Activated T-helper 1 cell treated with anti-CD3 and anti-CD28 coated beads, Interleukin-2, amount 50 U/mL, for 16 hours (primary cell): ENCODE measurements at places on chromosomes 3 and 15.

GRCh38 chr3:187750006-187750512, 4.8 kb upstream of the BCL6 start:
- no peak for DNase-seq

DNA sequence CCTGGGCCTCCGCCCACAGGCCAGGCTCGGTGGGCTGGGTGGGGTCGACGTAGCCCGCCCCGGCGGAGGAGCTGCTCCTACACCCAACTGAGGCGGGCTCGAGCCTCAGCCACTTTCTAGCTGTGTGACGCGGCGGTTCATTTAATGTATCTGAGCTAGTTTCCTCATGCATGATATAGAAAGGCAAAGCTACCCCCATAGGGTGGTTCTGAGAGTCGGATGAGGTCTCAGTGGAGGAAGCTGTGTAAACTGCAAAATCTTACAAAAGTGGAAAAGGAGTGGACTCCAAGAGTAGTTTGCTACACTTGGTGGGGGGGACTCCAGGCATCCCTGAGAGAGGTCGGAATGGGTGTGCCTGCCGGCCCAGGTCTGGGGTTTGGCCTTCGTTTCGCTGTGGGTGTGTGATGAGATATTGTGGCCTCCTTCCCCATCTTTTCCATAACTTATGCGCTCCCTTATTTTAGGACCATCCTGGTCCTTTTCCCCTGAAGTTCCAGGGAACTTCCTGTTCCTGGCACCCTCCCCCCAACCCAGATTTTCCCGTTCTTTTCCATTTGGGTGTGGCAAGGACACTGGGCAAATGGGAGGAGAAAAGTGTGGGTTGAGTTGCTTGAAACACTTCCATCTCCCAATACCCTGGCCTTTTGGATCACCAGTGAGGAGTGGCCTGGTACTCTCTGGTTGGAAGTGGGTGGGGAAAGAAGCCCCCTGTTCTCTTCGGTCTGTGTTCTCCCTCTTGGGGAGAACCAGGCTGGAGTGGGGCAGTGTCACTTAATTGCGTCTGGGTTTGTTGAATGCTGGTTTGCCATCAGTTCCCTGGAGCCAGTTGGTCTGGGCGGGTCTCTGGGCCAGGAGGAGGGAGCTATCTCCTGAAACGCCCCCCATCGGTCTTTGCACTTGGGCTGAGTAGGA, 1.1 kb downstream of the PDIA5 start:
- no peak for DNase-seq

GRCh38 chr3:126961191-126961790, 21.6 kb upstream of the PLXNA1 start:
- DNase-seq: no peak

DNA sequence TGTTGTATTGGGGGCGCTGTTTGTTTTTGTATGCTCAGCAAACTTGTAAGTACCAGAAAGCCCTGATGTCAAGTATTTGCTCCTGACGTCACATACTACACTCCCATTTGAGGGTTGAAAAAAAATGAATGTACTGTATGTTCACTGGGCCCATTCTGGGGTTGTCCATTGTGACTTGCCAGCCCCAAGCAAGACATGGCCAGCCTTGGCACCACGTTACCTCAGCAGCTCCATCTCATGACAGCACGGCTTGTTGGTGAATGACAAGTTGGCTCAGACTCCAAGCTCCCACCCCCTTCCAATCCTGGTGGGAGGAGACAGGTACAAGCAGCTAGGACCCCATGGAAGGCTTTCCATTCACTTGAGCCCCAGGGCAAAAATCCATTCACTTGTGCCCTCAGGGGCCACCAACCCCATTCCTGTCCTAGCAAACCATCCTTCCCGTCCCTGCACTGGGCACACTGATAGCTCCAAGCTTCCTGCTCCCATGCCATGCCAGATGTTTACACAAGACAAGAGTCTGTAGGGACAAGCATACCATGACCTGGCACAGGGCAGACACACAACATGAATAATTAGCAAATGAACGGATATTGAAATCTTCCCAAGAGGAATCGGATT, 1.6 kb downstream of the PHGR1 start:
- no peak for DNase-seq

- no peak for DNase-seq
Measured at GRCh38 chr3:153273217-153273616, 111.2 kb downstream of the RAP2B start.

- DNase-seq: no peak
Measured at GRCh38 chr15:47301481-47301880, 415.8 kb upstream of the SEMA6D start.

DNA sequence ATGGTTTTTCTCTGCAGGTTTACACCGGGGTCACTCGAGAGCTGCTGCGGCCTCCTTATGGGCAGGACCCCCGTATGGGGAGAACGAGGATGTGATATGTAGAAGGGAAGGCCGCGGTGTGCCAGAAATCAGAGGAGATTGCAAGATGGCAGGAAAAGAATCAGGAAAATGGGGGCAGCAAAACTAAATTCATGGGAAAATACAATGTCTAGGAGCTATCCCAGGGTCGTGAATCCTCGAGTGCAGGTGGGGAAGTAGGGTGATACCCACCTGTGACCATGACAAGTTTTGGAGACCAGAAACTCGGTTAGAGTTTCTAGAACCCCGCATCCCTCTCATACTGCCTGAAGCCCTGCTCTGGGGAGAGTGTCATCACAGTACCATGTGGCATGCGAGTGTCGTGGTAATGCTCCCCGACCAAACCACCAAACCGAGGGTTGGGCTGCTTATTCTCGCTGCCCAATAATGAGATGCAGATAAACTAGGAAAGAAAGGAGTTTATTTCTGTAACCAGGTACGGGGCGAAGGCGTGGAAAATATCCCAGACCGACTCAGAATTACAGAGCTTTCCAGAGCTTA, 781 bp downstream of the TRNT1 start:
- DNase-seq: no peak

- DNase-seq: no peak
Measured at GRCh38 chr3:20573175-20573574, 387.2 kb upstream of the SGO1 start.

DNA sequence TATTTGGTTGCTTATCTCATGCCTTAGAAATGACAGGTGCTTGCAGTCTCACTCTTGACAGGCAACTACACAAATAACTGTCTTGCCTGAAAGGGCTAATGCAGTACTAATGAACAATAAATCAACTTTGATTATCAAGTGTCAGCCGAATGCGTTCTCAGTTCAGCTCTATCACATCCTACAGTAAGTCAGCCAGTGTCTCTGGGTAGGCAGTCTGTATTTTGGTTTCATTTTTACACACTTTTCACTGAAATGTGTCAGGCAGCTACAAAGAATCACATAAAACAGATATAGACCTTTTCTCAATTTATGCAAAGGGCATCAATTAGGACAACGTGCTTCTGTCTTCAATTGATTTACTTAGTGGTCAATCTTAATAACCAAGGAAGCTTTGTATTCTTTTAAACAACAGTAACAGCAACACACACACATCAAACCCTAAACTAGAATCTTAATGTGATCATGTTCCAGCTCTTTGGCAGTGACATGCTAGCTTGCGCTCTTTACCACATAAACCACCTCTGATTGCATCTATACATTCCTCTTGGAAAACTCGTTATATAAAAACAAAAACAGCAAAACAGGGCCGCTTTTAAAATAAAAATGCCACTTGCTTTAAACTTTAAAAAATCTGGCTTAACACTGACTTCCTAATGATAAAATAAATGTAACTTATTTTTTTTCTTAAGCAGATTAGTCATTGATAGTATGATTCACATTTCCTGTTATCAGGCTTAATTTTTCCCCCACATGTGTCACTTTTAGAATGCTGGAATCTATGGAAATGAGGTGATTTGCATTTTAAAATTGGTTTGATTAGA, 520.4 kb downstream of the FOXP1 start:
- DNase-seq: no peak

- no peak for DNase-seq
Measured at GRCh38 chr3:23815879-23816278, 10.1 kb downstream of the UBE2E1 start.

GRCh38 chr3:24149032-24149431, 203.9 kb downstream of the NR1D2 start:
- DNase-seq: no peak

DNA sequence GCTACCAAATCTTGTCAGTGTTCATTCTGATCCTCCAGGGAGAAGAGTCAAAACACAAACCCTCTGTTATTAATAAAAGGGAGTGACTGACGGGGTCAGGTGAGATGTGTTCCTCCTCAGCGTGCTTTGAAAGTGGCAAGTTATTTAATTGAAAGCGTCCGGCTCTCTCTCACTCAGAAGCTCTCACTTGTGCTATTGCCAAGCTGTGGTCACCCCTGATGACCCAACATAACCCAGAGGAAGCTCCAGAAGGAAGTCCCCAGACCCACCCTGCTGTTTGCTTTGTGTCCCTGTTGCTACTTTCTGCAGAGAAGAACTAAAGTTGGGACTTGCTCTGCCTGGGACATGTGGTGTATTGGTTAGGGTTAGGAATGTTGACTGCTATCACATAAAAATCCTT, 235.6 kb downstream of the EDEM1 start:
- no peak for DNase-seq

DNA sequence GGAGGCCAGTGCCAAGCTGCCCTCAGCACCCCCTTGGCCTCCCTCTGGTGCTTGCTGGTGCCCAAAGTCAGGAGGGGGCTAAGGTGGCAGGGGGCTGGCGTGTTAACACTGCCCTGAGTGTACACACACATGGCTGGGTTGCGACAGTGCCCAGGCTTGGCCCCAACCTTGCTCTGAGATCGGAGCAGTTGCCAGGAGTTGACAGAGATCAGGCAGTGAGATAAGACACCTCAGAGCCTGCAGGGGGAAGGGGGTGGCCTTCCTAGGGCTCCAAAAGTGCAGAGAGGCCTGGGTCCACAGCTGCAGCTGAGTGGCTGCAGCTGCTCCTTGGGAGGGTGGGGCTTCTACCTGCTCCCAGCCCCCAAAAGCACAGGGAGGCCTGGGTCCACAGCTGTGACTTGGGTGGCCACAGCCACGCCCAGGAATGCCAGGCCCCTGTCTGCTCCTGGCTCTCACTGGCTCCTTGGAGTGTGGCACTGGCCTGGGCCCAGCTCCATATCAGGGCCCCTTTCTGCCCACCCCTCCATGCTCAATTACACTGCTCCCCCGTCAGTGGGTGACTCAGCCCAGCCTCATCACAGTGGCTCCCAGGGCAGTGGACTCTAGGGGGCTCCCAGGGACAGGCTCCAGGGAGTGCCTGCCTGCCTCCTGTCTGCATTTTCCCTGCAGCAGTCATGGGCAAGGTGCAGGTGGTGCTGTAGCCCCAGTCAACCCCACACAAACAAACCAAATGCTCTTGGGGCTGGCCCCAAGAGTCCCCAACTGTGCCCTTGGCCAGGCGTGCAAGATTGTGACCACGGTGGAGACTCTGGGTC, 56.4 kb upstream of the C15orf39 start:
- DNase-seq: no peak

GRCh38 chr3:54968546-54969172, 40.8 kb upstream of the LRTM1 start:
- no peak for DNase-seq

GRCh38 chr15:64355348-64355943, 527 bp downstream of the CSNK1G1 start:
- no peak for DNase-seq
